ENCODE measurements at places on chromosomes 16 and 17.

GRCh38 chr17:80826955-80827645 is 164.5 kb upstream of the CHMP6 start:
- DNase-seq, result no peak

DNA sequence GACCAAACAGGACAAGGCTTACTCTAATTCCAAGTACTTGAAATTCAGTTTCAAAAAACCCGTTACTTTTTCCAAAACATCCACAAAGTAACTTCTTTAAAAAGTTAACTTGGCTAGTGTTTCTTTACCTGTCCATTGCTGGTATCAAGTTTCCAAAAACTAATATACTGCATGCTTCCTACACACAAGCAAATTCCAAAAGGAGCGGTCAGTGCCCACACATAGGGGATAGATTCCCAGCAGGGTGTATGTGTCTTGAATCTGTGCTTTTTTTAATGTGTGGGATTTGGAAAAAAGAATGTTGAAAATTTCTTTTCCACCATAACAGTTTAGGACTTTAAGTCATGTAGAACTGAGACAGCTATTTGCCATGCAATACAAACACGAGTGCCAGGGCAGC is 367.8 kb upstream of the SOX9 start:
- no peak for DNase-seq

DNA sequence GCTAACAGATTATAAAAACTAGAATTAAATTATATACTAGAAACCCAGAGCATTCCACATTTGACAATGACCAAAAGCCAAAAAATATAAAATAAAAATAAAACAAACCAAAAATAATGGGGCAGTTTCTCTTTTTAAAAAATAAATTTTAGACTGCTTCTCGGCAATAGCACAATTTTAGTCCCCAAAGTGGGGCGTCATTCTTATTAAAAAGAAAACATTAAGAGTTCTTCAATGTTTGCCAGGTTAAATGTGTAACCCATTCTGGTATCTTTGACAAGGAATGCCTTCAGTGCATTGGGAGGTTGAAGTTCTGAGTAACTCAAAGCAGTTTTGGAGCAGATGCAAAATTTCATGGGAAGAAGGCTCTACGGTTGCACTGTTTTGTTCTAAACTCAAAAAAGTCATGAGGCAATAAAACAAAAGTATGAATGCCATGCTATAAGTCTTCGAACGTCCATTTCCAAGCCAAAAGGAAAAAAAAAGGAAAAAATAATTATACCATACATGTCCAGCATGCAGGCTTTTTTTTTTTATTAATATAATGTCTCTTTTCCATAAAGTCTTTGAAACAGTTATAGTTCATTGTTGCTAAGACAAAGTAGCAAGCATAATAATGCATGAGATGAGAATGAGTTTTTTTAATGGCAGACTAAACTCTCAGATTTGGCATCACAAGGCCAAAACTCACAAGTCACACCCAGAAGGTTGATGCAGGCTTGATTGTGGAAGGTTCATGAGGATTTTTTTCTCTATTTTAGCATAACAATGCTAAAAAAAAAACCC is 3.1 kb downstream of the MAF start:
- DNase-seq, result no peak

GRCh38 chr17:80613732-80614071 is 69.1 kb downstream of the RPTOR start:
- no peak for DNase-seq

DNA sequence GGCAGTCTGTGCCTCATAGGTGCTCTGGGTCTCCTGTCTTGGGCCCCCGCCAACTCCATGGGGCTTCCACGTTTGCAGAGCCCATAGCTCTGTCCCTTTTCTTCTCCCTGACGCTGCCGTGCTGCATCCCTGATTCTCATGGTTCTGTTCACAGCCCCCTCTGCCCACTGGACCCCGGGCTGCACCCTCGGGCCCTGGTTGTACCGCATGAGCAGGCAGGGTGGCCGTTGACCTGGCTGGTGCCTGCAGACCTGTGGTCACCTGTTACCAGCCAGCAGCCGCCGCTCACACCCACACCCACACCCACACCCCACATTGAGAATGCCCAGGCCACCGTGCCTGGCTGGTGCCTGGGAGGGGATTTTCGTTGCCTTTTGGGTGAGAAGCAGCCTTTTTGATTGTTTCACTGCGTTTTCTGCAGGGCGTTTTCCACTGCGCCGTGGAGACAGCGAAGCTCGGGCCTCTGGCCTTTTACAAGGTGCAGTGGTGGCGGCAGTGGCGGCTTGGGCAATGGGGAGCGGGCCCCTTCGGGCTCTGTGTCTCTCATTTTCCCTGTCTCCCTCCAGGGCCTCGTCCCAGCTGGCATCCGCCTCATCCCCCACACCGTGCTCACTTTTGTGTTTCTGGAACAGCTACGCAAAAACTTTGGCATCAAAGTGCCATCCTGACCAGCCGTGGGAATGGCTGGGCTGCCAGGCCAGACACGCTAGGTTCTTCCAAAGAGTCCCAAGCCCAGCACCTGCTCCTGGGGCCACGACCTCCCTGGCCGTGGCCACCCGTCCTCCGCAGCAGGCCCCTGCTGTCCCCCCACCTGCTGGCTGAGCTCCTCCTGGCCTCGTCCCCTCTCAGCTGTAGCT is 7.6 kb downstream of the SLC25A10 start:
- DNase-seq, result no peak

DNA sequence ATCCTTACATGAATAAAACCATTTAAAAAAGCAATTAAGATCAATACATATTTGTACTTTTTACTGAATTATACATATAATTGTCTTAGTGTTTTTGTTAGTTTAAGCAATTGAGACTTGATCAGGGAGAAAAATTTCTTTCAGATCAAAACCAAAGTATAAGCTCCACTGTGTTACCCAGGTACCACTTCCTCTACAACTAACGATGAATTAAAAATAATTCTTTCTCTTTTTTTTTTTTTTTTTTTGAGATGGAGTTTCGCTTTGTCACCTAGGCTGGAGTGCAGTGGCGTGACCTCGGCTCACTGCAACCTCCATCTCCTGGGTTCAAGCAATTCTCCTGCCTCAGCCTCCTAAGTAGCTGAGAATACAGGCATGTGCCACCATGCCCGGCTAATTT is 6.8 kb downstream of the FBXO47 start:
- DNase-seq, result peak; percentile 40

- no peak for DNase-seq
Measured at GRCh38 chr16:57069635-57070370, 22.6 kb upstream of the CPNE2 start.

DNA sequence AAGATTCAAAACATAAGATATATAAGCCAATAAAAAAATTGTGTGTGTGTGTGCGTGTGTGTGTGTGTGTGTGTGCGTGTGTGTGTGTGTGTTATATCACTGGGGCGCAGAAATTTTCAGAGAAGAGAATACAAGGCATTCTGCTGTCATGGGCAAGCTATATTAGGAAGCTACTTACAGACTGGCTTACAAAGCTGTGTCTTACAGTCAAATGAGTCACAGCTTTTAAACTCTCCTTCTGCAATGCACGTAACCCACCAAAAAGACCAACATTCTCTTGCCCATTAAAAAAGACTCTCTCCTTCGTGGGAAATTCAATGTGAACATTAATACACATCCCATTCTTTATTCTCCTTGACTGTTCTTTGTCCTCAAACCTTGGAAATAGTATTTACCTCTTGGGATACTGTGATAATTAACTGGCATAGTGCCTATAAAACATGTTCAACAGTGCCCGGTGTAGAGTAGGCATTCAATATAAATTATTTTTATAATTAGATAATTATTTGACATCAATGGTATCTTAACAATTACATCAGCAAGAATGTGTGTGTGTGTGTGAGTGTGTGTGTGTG is 860.4 kb upstream of the SOX9 start:
- DNase-seq, result no peak

- no peak for DNase-seq
Measured at GRCh38 chr16:58236831-58237230, 38.9 kb upstream of the CSNK2A2 start.

Measured in CD8-positive, alpha-beta memory T cell (primary cell).